ENCODE measurements at places on chromosomes 5 and 9.

DNA sequence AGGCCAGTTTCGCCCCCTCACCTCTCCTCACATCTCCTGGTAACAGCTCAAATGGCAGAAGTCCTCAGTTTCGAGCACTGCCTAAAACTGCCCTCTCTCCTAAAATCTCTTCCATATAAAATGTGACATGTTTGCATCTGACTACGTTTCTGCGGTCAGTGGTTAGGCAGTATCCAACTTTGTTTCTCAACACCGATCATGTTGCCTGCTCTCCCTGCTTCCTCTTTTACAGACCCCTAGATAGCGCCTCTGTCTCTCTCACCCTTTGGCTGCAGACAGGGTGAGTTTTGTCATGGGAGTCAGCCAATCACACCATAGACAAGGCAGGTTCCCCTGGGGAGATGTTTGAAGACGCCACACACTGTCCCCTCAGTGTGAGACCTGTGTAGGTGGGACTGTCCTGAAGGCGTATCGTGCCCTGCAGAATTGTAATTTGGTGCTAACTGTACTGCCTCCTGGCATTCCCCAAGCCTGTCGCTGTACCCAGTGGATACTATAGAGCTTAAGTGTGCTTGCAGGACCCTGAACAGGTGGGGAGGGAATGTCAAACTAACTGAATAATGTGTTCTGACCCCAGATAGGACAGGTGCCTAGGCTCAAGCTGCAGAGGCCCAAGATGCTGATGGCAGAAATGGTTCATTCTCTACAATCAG lies 1.1 kb downstream of the HEXB start:
- DNase-seq: no peak

GRCh38 chr9:1722404-1722803 lies 292.7 kb upstream of the SMARCA2 start:
- DNase-seq: no peak

DNA sequence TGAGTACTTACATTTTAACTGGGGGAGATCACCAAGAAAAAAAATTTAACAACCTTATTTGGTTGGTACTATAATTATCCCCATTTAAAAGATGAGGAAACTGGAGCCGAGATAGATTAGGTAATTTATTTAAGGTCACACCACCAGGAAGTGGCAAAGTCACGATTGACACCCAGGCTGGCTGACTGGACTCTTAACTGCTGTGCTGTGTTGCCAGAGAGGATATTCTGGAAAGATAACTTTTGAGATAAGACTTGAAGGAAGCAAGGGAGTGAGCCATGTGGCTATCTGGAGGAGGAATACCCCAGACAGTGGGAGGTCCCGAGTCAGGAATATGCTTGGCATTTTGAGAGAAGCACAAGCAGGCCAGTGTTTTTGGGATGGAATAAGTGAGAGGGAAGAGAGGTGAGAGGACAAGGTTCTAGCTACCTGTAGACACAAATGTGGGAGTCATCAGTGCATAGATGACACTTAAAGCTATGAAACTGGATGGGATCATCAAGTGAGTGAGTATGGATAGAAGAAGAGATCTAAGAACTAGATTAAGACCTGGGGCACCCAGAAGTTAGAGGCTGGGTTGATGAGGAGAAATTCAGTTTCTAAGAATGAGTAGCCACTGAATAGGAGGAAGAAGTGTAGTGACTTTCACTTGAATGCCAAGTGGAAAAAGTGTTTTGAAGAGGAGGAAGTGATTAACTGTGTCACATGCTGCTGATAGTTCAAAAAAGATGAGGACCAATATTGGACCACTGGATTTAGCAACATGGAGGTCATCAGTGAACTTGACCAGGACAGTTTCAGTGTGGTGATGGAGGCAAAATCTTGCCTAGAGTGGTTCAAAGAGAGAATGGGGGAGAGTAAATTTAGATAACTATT lies 25.6 kb downstream of the PDE8B start:
- DNase-seq: no peak

DNA sequence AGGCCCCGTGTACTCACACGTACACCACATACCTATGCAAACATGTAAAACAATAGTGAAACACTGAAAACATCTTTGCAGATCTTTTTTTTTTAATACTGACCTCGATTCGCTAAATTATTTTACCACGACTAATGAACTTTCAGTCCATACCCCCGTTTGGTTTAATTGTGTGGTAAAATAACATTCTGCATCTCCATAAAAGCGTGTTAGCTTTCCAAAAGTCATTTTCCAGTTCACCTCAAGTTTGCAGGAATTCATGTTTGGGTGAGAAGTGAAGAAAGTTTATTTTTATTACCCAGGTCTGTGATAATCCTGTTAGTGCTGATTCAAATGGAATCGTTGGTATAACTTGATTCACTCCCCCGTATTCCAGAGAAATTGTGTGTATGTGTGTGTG lies 652 bp downstream of the ARSK start:
- no peak for DNase-seq

DNA sequence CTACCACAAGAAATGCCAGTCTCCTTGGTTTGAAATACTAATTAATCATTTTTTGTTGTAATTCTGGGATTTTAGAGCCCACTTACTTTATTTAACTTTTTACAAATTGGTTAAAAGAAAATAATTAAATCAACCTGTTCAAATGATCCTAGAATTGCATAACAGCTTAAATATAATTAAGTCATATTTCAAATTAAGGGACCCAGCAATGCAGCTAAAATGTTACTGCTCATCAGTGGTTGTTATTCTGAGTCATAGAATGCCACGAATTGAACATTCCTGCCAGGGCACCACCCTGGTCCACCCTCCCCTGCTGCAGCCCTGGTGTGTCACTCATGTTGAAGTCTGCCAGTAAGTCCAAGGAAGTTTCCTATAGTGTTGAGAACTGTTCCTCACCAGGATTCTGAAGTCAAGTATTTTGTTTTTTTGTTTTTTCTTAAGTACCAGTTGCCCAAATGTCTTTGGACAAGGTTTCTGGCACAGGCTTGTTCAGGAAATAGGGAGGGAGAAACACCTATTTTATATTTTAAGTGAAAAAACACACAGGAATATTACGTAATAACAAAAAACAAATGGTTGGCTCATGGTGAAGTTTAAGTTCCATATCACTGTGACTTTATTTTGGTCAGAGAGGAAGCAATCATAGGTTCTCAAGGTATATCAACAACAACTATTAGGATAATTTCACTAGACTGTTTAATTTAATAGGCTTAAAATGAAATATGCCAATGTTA lies 4.3 kb upstream of the ITGA1 start:
- DNase-seq: no peak

DNA sequence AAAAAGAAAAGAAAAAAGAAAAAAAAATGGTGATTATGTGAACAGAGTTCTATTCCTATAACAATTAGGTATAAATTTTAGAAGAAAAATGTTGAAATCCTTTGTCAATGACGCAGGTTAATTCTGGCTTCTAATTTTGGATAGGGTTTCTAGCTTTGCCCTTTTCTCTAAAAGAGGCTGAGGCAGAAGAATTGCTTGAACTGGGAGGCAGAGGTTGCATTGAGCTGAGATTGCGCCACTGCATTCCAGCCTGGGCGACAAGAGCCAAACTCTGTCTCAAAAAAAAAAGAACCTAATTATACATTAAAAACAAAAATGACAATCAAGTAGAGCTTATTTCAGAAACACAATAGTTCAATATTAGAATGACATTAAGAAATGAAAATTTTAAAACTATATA lies 2.9 kb downstream of the STXBP1 start:
- no peak for DNase-seq

DNA sequence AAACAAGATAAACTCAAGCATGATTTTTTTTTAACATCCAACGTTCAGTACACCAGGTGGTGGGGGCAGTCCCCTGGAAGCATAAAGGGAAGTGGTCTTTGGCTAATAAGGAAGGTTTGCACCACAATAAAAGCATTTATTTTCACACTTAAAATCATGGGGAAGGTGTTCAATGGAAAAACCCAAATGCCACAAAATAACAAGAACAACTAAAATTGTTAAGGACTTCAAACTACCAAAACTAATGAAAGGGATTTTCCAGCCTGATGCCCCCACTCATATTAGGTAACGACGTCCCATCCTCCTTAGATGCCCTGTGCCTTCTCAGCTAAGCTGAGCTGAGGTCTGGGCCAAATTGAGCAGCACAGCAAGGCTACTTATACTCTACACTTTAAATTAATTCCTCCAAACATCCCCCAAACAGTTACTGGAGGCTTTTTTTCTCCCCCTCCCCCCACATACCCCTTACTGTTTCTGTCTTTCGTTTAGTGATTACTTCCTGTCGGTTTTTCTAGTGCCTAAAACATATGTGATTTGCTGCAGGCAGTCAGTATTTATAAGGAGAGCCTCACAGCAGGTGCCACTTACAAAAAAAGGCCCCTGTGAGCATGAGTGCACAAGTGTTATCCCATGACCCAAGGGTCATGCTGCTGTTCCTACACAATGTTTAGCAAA lies 259.7 kb upstream of the ZNF608 start:
- DNase-seq: no peak

- no peak for DNase-seq
These were observed 368.3 kb downstream of the EFNA5 start for GRCh38 chr5:107302441-107302840.

DNA sequence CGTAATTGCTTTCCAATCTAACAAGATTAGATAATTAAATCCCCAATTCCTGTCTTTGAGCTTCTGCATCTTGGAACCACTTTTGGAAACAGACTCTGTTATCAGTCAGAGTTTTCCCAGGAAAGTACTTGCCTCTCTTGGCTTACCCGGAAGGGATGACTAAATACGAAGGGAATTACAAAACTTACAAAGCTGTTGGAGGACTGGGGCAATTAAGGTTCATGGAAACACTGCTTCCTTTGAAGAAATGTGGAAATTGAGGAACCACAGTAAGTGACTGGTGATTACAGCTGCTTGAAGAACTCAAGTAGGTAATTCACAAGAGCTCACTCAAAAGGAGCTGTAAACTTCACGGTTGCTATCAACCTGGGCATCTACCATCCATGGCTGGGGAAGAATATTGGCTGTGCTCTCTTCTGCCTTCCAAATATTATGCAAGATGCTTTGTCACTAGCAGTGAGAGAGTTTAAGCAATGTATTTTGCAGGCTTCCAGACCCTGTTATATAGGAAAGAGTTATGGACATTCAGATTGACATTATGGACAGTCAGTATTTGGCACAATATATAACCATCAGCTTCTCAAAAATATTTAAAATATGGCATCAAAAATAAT lies 104.6 kb upstream of the MAN2A1 start:
- DNase-seq: no peak

Measured in NCI-H1694 (cell line).